Stimulated activated CD4-positive, alpha-beta T cell treated with anti-CD3 and anti-CD28 coated beads, Interleukin-12 subunit alpha, Interleukin-12 subunit beta, amount 100 ng/mL, for 24 hours (primary cell): ENCODE measurements at places on chromosomes 11 and 22.

GRCh38 chr11:32911413-32911812, 18.8 kb downstream of the QSER1 start:
- no peak for DNase-seq

GRCh38 chr11:44944853-44945235, 5.8 kb downstream of the TP53I11 start:
- DNase-seq = no peak

GRCh38 chr11:4677948-4678347, 19.7 kb downstream of the OR51E2 start:
- DNase-seq = no peak

DNA sequence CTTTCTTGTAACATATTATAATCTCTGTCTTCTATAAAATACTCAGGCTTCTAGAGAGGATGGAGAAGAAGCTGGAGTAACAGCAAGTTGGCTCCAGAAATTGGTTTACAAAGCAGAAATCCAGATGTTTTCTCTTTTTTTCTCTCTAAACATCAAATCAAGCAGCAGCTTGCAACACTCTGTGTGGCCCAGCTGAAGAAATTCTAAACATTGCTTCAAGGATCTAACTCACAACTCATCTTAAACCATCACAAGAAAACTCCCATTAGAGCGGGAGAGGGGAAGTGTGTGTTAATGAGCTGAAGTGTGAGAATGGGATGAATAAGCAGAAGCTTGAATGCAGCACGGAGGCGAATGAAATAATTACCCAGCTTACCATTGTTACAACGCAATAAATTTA, 146.5 kb downstream of the OPCML start:
- DNase-seq = no peak

DNA sequence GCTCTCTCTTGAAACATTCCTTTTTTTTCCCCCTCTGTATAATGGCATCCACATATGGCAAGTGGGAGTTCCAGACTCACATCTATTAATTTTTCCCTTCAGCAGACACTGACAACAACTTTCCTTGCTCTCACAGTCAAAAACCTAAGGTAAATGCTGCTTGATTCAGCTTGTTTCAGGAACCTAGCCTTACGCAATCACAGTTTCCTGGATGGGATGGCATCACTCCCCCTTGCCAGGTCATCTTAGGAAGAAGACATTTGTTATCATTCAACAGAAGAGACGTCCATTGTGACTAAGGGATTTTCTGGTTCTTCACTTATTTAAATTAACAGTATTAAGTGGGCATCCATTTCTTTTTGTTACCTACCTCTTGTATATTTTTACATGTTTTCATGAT, 112.0 kb upstream of the PDGFD start:
- no peak for DNase-seq

DNA sequence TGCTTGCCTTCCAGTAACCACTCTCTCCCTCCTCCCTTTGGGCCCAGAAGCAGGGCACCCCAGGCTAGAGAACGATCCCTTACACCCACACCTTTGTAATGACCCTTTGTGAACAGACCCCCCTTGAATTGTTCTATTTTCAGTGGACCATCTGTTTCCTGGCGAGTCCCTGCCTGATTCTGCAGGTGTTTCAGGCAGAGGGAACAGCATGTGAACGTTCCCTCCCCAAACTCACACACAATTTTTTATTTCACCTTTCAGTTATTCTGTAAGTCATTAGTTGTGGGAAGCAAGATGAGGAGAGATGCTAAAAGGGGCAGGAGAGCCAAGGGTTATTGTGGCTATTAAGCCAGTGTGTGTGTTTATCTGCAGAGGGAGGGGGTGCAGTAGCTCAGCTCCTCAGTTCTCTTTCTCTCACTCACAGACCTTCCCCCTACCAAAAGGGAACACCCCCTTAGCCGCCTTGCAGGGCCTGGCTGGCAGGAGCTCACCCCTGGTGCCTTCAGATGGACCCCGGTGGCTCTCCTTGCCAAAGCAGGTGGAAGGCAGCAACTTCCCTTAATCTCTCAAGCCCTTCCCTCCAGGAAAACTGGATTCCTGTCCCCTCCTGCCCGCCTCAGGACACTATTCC, 64.8 kb upstream of the SPON1 start:
- no peak for DNase-seq

GRCh38 chr11:86620891-86621521, 51.4 kb downstream of the ME3 start:
- DNase-seq = no peak

GRCh38 chr11:57307666-57308270, 17.0 kb downstream of the TNKS1BP1 start:
- no peak for DNase-seq

GRCh38 chr11:6321961-6322362, 1.7 kb upstream of the CAVIN3 start:
- DNase-seq = no peak

DNA sequence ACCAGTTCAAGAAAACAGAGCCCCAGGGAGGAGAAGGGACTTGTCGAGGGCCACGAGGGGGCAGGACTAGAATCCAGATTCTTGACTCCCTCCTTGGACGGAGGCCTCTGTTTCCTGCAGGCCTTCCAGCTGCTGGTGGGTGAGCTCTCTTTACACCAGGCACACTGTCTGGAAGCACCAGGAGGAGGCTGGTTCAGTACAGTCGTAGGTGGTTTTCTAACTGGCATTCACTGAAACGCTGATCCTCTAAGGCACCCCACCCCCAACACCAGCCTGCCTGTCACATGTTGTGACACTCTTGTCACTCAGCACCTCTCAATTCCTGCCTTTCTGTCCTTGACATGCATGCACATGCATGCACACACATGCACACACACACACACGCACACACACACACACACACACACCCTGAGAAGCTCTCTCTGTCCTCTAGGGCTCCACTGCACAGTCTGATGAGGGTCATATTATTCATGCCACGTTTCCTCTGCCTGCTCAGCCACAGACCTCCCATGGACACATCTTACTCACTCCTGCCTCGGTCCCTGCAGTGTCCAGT, 751 bp downstream of the MS4A10 start:
- no peak for DNase-seq

GRCh38 chr11:132685174-132685611, 847.1 kb downstream of the OPCML start:
- DNase-seq = no peak
